Endothelial cell of umbilical vein (primary cell): ENCODE measurements at places on chromosomes 2 and 18. TPM values are rescaled to one million over a fixed set of nuclear protein-coding genes. Genes with fewer than 3 reads are reported as not detected.
A peak's percentile ranks its signal among the peaks of the same experiment; 100 is the strongest.

- peak overlapping the region; percentile 6 for H3K4me3 ChIP-seq
- peak; percentile 84 for DNase-seq
- peaks cover 38% of the 10 kb centered on the region for H3K4me1 ChIP-seq
- H3K27ac ChIP-seq: peak overlapping the region; percentile 92
- H3K27me3 ChIP-seq: no peaks in the 10 kb centered on the region
These were observed 6.4 kb upstream of the IL1RL1 start for GRCh38 chr2:102304711-102305611.

- H3K36me3 ChIP-seq: no peaks in the 10 kb centered on the region
- H3K4me3 ChIP-seq: no peak overlapping the region
- H3K27ac ChIP-seq: no peak overlapping the region
- H3K4me1 ChIP-seq: no peaks in the 10 kb centered on the region
- DNase-seq: no peak
These were observed 38.4 kb upstream of the HDAC4 start for GRCh38 chr2:239438995-239439753.

DNA sequence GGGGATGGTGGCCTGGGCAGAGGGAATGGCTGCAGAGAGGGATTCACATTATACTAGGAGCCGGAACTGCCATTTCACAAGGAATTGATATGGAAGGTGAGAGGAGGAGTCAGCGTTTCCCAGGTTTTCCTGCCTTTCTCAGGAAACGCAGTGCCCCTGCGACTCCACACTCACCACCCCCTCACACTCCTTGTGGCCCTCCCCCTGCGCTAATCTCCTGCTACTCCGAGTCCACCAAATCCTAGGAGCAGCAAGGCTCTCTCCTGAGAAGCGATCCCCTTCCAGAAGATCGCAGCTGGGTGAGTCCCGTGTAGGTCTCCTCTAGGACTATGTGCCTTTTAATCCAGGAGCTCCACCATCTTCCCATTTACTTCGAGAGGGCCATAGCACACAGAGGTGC, 140.6 kb downstream of the VAPA start:
- H3K4me3 ChIP-seq: no peak overlapping the region
- no peak for DNase-seq
- no peaks in the 10 kb centered on the region for H3K27me3 ChIP-seq
- H3K36me3 ChIP-seq: no peaks in the 10 kb centered on the region
- peaks cover 54% of the 10 kb centered on the region for H3K4me1 ChIP-seq

DNA sequence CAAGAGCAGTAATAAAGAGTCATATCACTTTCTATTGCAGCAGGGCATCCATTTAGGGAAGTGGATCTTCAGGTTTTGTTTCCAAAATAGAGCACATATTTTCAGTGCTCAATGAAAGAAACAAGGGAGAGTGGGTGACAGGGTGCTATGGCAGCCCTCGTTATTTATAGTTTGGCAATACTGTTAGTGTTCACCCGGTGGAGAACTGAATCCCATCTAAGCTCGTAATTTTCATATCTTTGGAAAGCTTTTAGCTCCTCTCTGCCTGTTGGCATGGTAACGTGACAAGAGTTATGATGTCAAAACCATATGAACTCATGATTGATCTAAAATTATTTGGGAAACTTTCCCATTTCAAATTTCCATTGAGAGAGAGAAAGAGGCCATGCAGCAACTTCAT, 331.9 kb downstream of the LRRTM1 start:
- no peaks in the 10 kb centered on the region for H3K4me1 ChIP-seq
- no peak for DNase-seq
- no peak overlapping the region for H3K27ac ChIP-seq
- no peaks in the 10 kb centered on the region for H3K27me3 ChIP-seq
- H3K36me3 ChIP-seq: no peaks in the 10 kb centered on the region

GRCh38 chr2:53641290-53641689, 126.3 kb upstream of the CHAC2 start:
- H3K27ac ChIP-seq: no peak overlapping the region
- H3K4me3 ChIP-seq: no peak overlapping the region
- no peaks in the 10 kb centered on the region for H3K36me3 ChIP-seq
- H3K4me1 ChIP-seq: no peaks in the 10 kb centered on the region
- H3K27me3 ChIP-seq: no peaks in the 10 kb centered on the region

- no peak overlapping the region for H3K4me3 ChIP-seq
- no peak for DNase-seq
- no peaks in the 10 kb centered on the region for H3K4me1 ChIP-seq
- H3K36me3 ChIP-seq: no peaks in the 10 kb centered on the region
These were observed 227.6 kb downstream of the SATB2 start for GRCh38 chr2:199230091-199230490.

Gene TMEM163
- total RNA-seq: 1.0 and 1.3 TPM in 2 replicates

Gene EFR3B
- total RNA-seq: 0.58 and 0.77 TPM in 2 replicates
